ENCODE measurements at places on chromosomes 4 and X.

- peak; percentile 34 for DNase-seq
Observed at GRCh38 chrX:16458208-16458607, 191.8 kb upstream of the S100G start.

- no peak for DNase-seq
Observed at GRCh38 chr4:147813109-147813773, 81.4 kb downstream of the ARHGAP10 start.

DNA sequence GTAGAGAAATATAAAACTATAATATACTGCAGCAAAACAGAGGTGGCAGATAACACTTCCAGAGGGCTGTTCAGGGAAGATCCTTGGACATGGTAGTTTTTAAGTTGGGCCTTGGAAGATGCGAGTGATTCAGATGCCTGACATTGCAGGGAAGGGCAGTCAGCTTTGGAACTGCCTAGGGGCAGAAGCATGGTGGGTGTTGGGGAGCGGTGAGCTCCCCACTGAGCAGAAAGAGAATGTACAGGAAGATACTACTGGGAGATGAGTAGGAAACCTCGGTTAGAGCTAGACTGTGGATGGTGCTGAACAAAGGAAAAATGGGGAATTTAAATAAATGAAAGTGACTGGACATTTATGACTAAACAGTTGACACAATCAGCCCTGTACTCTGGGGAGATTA, 24.9 kb upstream of the SEC24B start:
- DNase-seq, result no peak

- DNase-seq, result no peak
Observed at GRCh38 chrX:12753366-12753765, 37.8 kb upstream of the PRPS2 start.

DNA sequence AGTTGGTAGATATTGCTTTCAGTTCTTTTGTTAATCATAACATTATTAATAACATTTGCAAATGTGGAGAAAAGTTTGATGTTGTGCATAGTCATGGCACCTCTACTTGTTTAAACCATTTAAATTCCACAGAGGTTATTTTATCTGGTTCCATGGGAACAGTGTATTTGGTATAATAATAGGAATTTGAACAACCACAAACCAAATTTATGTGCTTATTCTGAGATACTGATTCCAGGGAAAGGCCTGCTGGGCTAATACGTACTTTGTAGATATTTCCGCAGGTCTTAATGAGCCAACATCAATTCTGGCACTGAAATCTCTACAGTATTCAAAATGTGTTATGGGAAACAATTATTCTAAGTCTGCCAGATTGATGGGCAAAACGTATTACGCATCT, 319.0 kb downstream of the DKK2 start:
- no peak for DNase-seq

DNA sequence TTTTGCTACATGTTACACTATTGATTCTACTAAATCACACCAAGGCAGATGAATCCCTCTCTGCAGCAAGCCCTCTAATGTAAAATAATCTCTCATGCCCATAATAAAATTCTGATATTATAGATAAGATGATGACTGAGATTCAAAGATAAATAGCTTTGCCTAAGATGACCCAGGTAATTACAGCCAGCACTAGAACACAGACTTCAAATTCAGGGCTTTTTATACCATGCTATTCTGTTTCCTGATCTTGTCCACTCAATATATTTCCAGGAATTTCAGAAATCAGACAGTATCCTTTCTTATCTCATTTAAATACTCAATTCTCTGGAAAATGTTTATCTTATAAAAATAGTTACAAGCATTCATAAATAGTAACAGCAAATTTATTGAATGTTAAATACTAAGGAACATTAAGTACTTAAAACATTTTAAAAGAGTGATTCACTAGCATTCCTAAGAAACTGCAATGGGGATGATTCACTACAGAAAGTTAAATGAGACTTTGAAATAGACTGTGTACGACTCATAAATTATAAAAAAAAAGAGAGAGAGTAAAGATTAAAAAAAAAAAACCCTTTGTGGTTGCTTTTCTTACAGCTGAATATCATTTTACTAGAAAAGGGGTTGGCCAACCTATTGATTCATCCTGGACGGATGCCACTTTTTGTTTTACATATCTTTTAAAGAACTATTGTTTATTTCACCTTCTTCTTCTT, 45.8 kb upstream of the IL21 start:
- DNase-seq, result no peak

DNA sequence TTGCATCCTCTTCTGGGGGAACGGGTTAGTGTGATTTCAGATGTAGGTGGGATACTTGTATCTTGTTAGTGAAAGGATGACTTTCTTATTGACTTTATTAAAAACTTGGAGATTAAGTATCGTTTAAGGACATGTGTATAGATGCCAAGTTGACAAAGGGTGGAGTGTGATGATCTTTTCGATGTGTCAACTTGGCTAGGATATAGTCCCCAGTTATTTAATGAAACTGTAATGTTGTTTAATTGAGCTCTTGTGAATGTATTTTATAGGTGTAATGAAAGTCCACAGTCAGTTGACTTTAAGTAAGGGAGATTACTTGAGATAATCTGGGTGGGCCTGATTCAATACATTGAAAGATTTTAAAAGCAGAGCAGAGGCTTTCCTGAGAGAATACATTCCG, 127.0 kb downstream of the AASDH start:
- no peak for DNase-seq

DNA sequence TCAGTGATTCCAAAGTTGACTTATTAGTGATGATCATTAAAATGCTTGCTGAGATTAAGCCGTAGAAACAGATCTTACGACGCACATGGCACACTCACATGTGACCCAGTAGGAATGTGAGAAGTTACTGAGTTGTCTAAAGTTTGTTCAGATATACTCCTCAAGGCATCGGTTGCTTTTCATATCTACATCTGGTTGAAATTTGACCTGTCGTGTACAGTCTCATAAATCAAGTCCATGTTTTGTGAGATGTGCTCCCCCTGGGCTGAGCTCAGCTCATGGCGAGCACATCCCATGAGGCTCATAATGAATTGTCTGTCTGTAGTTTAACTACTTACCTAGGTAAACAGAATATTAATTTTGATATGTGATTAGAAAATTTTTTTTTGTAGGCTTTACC, 67.0 kb downstream of the TNIP2 start:
- no peak for DNase-seq

- peak; percentile 69 for DNase-seq
Observed at GRCh38 chr4:174763454-174764104, 65.5 kb downstream of the GLRA3 start.

GRCh38 chrX:72714478-72714916, 391 bp upstream of the PHKA1 start:
- peak; percentile 79 for DNase-seq

DNA sequence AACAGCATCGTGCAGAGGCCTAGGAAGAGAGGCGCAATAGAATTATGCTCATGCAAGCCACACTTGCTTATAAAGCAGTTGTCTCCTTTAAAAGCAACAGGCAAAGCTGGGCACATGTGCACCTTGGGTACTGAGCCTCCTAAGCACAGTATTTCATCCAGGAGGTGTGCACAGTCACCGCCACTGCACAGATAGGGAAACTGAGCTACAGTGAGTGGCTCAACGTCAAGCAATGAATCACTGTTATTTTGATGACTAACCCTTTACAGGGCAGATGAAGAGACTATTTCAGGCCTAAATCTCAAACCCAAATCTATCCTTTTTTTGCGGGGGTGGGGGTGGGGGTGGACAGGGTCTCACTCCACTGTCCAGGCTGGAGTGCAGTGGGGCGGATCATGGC, 42.3 kb downstream of the BCOR start:
- DNase-seq, result no peak

GRCh38 chr4:113106108-113106507, 56.7 kb downstream of the ANK2 start:
- DNase-seq, result no peak

DNA sequence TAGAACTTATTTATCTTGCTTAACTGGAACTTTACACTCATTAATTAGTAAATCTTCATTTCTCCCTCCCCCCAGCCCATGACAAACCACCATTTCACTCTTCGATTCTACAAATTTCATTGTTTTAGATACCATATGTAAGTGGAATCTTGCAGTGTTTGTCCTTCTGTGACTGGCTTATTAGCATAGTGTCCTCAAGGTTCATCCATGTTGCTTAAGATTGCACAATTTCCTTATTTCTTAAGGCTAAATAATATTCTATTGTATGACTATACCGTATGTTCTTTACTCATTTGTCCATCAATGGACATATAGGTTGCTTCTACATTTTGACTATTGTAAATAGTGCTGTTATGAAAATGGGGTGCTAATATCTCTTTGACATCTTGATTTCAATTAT, 24.5 kb upstream of the RNF212 start:
- DNase-seq, result no peak

- peak; percentile 68 for DNase-seq
Observed at GRCh38 chrX:9342561-9343051, 122.3 kb upstream of the TBL1X start.

- DNase-seq, result peak; percentile 91
Observed at GRCh38 chrX:133921764-133922389, 63.5 kb downstream of the GPC3 start.

- no peak for DNase-seq
Observed at GRCh38 chr4:154014407-154015321, 225.8 kb upstream of the SFRP2 start.

DNA sequence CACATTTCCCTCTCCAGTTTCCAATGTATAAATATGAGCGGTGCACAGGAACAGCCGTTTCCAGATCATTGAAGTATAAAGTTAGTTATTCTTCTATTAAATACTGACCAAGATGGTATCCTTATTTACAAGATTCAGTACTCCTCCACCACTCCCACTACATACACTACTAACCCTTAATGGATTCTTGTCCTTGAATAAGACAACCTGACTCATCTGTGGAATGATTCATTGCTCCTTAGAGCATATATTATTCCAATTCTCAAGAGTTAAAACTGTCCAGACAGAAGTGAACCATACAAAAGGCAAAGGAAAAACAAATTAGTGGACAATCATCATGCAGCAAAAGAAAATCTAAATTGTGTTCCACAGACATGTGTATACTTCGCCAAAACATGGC, 373.3 kb downstream of the IDS start:
- DNase-seq, result no peak

DNA sequence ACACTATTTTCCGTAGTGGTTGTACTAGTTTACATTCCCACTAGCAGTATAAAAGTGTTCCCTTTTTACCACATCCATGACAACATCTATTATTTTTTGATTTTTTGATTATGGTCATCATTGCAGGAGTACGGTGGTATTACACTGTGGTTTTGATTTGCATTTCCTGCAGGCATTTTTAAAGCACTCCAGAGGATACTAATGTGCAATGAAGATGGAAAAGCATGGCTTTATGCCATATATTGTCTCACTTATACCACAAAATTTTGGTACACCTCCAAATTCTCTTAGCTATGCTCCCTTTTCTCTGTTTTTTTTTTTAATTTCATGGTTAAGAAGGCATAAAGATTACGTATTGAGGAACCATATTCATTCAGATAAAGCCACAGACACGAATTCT, 35.1 kb upstream of the NPY2R start:
- no peak for DNase-seq

DNA sequence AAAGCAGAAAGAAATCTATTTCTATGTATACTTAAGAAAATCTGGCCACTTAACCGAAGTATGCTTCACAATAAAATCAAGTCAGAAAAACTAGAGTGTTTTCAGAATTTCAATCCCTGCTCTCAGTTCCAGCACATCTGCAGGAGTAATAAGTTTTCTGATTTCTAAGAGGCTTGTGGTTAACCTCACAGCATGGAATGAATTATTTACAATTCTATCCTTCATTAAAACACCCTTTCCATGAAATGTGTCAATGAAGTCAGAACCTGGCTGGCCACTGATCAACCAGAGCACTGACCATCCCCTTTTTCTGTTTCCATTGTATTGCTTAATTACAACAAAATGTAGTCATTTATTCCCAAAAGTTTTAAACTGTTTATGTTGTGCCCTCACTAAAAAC, 781.4 kb upstream of the INTU start:
- DNase-seq, result no peak

DNA sequence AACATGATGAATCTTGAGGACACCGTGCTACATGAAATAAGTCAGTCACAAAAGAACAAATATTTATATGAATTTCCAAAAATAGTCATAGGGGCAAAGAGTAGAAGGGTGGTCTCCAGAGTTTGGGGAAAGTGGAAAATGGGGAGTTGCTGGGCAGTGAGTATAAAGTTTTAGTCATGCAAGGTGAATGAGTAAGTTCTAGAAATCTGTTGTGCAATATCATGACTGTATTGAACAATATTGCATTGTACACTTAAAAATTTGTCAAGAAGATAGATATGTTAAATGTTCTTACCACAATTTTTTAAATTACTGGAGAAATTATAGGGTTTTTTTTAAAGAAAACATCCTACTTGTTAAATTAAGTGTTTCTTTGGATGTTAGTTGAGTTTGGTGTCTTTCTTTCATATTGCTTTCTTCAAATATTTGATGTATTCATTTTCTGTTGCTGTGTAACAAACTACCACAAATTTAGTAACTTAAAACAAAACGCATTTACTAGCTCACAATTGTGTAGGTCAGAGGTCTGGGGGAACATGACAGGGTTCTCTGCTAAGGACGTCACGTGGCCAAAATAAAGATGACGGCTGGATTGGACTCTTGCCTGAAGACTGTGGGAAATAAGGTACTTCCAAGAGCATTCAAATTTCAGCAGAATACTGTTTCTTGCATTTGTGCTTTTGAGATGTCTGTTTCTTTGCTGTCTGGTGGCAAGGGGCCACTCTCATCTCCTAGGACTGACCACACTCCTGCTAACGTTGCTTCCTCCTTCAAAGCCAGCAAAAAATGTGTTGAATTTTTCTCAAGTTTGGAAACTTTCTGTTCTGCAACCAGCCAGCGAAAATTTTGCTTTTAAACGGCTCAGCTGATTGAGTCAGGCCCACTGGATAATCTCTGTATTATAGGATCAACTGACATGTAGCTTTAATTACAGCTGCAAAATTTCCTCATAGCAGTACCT, 76.7 kb downstream of the CPEB2 start:
- no peak for DNase-seq

DNA sequence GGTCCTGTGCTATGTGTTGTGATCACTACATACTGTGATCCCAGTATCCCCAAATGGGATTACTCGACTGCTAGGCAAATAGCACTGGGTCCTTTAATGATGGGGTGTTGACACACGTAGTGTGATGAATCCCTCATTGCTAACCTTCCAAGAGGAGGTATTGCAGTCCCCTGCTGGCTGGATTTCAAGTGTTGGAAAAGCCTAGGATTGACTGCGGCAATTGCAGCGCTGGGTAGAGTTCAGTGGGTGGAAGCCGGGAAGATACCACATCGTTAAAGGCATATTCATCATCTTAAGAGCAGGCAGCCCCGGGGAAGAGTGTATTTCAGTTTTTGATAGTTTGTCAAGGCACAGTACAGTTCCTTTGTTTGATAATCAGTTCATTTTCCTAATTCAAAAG, 159.9 kb downstream of the TRIML1 start:
- no peak for DNase-seq

DNA sequence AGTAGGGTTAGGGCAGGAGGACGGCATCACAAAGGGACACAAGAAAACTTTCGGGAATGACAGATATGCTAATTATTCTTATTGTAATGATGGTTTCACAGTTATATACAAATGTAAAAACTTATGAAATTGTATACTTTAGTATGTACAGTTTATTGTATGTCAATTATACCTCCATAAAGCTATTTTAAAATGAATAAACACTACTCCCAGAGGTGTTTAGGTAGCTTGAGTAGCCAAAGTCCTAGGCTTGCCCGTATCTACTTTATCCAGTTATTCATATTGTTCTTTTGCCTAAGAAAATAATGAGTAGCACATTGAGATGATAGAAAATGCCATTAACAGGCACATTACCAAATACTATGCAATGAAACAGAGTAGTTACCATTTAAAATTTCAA, 43.0 kb downstream of the RPS6KA6 start:
- DNase-seq, result no peak

- DNase-seq, result peak; percentile 67
Observed at GRCh38 chr4:41339812-41340809, 83.4 kb downstream of the UCHL1 start.
